ENCODE measurements at places on chromosomes 2 and 18. TPM values are rescaled to one million over a fixed set of nuclear protein-coding genes. Genes with fewer than 3 reads are reported as not detected.

- DNase-seq, result no peak
Measured at GRCh38 chr2:217491271-217491670, 511.5 kb downstream of the TNS1 start.

DNA sequence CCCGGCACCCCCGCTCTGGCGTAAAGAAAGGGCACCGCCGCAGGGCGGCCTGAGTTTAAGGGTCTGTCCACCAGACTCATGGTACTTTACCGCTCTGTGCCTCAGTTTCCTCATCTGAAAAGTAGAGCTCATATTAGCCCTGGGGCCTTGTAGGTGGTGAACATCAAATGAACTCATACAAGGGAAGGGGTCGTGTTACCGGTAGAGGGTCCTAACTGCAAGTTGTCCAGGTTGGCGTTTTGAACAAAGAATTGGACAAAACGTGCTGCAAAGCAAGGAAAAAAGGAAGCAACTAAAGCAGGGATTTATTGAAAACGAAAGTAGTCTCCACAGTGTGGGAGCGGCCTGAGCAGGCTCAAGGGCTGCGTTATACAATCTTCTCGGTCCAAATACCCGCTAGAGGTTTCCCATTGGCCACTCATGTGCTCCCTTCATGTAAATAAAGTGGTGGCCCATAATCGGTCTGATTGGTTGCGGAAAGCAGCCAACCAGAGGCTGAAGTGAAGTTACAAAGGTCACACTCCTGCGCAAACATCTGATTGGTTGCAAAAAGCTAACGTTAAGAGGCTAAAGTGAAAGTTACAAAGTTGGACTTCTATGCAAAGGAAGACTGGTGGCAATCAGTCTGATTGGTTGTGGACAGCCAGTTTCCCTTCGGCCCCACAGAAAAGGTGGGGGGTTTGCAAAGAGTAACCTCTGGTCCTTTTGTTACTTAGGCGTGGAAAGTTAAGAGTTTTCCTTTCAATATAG lies 80.7 kb upstream of the LDLRAD4 start:
- no peak for DNase-seq

GRCh38 chr2:219199470-219200211 lies 6.9 kb upstream of the ZFAND2B start:
- DNase-seq, result no peak

Gene RAB11FIP5
- total RNA-seq, result 42.6 TPM

Gene C18orf32
- 71.3 TPM for total RNA-seq

Gene TAF1B
- 19.4 TPM for total RNA-seq

Data from Caki2 (cell line).